ENCODE measurements at places on chromosomes 11 and 22. TPM values are rescaled to one million over a fixed set of nuclear protein-coding genes. Genes with fewer than 3 reads are reported as not detected.
A peak's percentile ranks its signal among the peaks of the same experiment; 100 is the strongest.

DNA sequence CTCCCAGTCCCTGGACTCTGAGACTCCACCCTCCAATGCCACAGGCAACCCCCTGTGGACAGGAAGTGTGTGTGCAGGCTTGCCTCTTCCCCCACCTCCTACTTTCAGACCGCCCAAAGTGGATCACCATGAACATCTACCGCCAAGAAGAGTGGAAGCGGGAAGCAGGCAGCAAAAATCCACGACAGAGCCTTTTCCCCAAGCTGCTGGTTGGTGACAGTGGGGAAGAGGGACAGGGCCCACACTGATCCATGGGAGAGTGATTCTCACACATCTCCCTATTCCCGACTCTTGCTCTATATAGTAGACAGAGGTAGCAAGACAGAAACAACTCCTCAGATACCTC, 53.4 kb upstream of the SPATA19 start:
- peaks cover 31% of the 10 kb centered on the region for H3K4me1 ChIP-seq
- DNase-seq = no peak
- no peak overlapping the region for H3K27ac ChIP-seq
- no peak overlapping the region for H3K4me3 ChIP-seq

Gene FAM227A
- 2.5 TPM for total RNA-seq

Gene NAV2
- 15.6 TPM for total RNA-seq

GRCh38 chr11:75570559-75571139, 8.6 kb downstream of the SERPINH1 start:
- H3K4me3 ChIP-seq = peak overlapping the region; percentile 79
- H3K27me3 ChIP-seq = peaks cover 12% of the 10 kb centered on the region
- H3K27ac ChIP-seq = peak overlapping the region; percentile 86
- H3K4me1 ChIP-seq = peaks cover 35% of the 10 kb centered on the region
- peaks cover 48% of the 10 kb centered on the region for H3K36me3 ChIP-seq
- DNase-seq = peak; percentile 36

Gene RASSF10
- 17.5 TPM for total RNA-seq

DNA sequence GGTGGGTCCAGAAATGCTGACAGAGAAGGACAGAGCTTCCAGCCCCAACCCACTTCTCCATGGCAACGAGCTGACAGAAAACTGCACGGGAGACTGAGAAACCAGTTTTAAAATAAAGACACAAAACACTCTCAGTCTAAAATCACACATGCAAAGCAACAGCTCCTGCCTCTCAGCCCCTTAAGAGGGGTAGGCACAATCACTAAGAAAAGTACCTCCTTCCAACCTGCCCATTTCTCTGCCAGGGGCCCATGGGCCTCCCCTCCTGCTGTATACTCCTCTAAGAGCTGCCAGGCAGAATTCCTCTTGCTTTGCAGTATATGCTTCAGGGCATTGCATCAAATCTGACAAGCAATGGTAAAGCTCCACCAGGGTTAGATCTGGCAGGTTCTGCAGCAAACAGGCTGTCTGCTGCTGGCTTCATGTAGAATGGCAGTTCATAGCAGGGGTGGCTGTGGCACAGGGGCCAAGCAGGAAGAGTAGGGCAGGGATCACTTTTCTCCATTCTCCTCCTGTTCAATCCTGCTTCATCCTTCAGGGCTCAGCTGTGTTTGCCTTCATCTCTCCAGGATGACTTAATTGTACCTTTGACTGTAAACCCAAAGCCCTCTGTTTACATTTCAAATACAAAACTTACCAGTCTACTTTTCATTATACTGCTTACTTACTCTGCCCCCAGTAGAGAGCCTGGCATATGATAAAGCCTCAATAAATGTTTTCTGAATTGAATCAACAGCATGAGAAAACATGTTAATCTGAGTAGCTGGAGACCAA, 77.7 kb downstream of the KCNC1 start:
- H3K27ac ChIP-seq = no peak overlapping the region
- no peaks in the 10 kb centered on the region for H3K36me3 ChIP-seq
- H3K4me3 ChIP-seq = no peak overlapping the region
- DNase-seq = no peak

- peaks cover 10% of the 10 kb centered on the region for H3K36me3 ChIP-seq
- H3K27ac ChIP-seq = no peak overlapping the region
- no peaks in the 10 kb centered on the region for H3K4me1 ChIP-seq
- no peak overlapping the region for H3K4me3 ChIP-seq
These were observed 20.4 kb downstream of the FCHSD2 start for GRCh38 chr11:73121692-73122091.

- no peak for DNase-seq
- peaks cover 10% of the 10 kb centered on the region for H3K27me3 ChIP-seq
- H3K27ac ChIP-seq = no peak overlapping the region
- peaks cover 8% of the 10 kb centered on the region for H3K36me3 ChIP-seq
- H3K4me1 ChIP-seq = no peaks in the 10 kb centered on the region
These were observed 8.4 kb downstream of the SLC29A2 start for GRCh38 chr11:66363187-66363601.

Gene NDUFS8
- 144 TPM for total RNA-seq

DNA sequence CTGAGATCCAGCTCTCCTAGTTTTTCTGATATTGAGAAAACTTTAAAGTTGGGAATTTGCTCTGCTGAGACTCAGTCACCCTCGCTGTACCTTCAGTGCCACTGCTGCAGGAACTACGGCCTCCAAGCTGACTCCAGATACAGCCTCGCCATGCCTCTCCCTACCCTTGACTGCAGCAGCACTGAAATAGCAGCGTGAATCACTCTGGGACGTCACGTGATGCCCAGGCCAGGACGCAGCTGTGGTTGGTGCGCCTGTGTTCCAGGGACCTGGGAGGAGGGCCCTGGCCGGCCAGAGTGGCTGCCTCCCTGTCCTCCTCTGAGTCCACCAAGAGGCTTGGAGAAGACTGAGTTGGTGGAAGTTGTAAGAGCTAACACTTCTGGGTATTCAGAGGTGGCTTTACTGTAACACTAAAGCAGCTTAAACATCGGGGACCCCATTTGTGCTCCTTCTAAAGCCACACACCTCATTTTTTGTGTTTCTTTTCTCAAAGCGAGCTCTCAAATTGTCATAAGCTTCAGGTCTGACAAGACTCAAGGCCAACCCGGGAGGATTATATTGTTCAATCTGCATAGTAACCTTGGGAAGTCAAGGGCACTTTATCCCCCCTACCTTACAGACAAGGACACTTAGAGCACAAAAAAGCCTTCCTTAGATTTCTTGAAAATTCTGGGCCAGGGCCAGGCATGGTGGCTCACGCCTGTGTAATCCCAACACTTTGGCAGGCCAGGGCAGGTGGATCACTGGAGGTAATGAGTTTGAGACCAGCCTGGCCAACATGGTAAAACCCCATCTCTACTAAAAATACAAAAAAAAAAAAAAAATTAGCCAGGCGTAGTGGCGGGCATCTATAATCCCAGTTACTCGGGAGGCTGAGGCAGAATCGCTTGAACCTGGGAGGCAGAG, 4.2 kb upstream of the STIP1 start:
- DNase-seq = peak; percentile 55
- peak overlapping the region; percentile 52 for H3K27ac ChIP-seq
- H3K4me3 ChIP-seq = no peak overlapping the region
- peaks cover 8% of the 10 kb centered on the region for H3K4me1 ChIP-seq
- peaks cover 13% of the 10 kb centered on the region for H3K27me3 ChIP-seq

Gene PRDM11
- total RNA-seq = 16.0 TPM

DNA sequence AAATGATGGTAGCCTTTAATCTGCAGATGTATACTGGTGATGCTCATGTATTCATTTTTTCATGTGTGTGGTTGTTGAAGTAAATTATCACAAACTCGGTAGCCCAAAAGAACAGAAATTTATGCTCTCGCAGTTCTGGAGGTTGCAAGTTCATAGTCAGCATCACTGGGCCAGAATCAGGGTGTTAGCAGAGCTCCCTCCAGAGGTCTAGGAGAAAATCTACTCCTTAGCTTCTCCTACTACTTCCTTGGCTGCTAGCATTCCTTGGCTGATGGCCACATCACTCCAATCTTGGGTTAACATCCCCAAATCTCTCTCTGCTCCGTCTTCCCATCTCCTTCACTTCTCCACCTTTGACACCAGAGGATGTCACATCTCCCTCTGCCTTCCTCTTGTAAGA, 45.3 kb upstream of the GALNT18 start:
- peaks cover 5% of the 10 kb centered on the region for H3K36me3 ChIP-seq
- peaks cover 32% of the 10 kb centered on the region for H3K4me1 ChIP-seq
- H3K4me3 ChIP-seq = peak overlapping the region; percentile 20

DNA sequence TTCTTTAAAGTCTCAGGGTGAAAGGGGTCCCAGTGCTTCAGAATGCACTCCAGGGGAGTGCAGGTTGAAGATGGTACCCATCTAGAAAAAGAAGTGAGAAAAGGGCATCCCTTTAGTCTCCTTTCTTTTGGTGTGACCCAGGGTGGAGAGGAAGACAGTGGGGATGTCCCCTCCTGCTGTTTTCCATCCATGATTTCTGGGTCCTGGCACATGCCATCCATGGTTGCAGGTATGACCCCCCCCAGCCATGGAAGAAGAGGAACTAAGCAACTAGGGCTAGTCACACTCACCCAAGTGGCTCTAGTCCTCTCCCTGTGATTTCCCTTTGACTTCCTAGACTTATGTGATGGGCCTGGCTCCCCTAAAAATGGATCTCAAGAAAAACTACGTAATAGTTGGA, 15.9 kb upstream of the EI24 start:
- H3K27ac ChIP-seq = no peak overlapping the region
- DNase-seq = no peak
- peaks cover 2% of the 10 kb centered on the region for H3K27me3 ChIP-seq
- H3K36me3 ChIP-seq = peaks cover 24% of the 10 kb centered on the region
- H3K4me1 ChIP-seq = no peaks in the 10 kb centered on the region

- no peak overlapping the region for H3K27ac ChIP-seq
- peaks cover 14% of the 10 kb centered on the region for H3K36me3 ChIP-seq
- H3K27me3 ChIP-seq = no peaks in the 10 kb centered on the region
- peak; percentile 6 for DNase-seq
- H3K4me3 ChIP-seq = no peak overlapping the region
- peaks cover 28% of the 10 kb centered on the region for H3K4me1 ChIP-seq
These were observed 68.2 kb downstream of the USP35 start for GRCh38 chr11:78256962-78257361.

DNA sequence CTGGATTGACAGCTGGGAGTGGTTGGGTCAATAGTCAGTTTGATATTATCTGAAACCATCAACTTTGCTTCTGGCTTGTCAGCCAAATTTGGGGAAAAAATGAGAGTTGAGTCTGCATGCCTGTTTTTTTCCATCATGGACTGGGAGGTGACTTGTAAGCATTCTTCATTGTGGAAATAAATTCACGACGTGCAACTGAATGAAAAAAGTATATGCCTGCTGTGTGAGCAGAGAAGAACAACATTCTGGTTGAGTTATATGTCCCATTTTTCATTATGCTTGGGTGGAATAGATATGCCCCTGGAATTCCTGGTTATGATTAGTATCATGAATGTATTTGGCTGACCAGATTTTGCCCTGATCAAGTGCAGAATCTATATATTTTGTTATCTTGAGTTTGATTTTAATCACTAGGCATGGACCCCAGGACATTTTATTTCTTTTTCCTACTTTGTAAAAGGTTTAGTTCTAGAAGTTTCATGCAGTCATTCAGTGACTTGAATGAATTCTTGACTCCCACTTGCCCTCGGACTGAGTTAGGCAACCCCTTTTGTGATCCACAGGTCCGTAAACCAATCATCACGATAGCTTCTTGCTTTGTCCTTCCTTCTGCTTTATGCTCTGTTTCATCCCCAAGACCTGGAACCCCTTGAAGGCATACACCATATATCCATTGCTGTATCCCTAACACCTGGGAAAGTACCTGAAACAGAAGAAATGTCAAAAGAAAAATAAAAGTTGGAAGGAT, 205.8 kb downstream of the NAV2 start:
- H3K27me3 ChIP-seq = peaks cover 5% of the 10 kb centered on the region
- no peak overlapping the region for H3K27ac ChIP-seq
- no peak for DNase-seq
- H3K4me1 ChIP-seq = no peaks in the 10 kb centered on the region
- H3K36me3 ChIP-seq = no peaks in the 10 kb centered on the region

- no peak overlapping the region for H3K27ac ChIP-seq
- no peak for DNase-seq
- H3K4me1 ChIP-seq = no peaks in the 10 kb centered on the region
These were observed 30.9 kb downstream of the MACROD1 start for GRCh38 chr11:64134963-64135362.

DNA sequence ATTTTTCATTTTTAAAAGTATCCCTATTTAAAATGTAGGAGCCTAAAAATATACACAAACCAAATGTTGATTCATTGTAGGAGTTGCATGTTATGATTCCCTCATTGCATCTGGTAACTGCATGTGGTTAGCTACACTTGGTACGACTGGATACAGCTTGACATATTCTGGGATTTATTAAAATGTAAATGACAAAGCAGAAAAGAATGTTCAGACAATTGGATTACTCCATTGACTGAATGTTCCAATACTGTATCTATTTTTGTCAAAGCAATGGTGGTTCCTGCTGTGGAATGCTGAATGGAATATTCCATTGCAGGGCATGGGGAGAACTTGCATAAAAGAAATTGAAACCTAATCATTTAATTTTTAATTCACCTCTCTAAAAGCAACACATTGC, 30.8 kb downstream of the BLID start:
- DNase-seq = no peak
- peaks cover 6% of the 10 kb centered on the region for H3K36me3 ChIP-seq
- H3K4me3 ChIP-seq = no peak overlapping the region

DNA sequence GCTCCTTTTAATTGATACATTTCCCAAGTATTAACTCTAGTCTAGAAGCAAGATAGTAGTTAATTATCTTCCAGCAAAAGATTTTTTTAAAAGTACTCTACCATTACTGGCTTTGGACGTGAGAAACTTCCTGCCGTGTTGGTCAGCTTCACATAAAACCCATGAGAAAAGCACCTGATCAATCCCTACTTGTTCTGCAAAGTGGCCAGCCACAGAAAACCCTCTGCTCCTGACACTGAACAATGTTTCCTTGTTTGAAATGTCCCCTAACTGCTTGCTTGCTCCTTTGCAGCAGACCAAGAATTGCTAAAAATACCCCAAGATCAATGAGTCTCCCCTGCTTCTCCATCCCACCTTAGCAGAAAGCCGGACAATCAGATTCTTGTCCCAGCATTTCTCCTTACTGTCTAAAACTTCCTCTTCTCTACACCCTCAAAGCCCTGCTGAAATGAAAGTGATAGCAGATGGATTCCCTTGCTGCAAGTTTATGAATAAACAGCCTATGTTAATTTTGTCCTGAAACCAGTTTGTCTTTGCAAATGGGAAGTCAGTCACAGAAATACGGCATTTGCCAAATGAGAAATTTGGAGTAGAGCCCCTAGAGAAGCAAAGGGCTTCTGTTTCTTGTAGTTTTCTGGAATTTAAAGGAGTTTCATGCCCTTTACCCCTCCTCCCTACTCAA, 207.1 kb upstream of the ARHGAP20 start:
- DNase-seq = no peak
- H3K27ac ChIP-seq = no peak overlapping the region
- H3K4me3 ChIP-seq = no peak overlapping the region
- H3K4me1 ChIP-seq = no peaks in the 10 kb centered on the region
- no peaks in the 10 kb centered on the region for H3K36me3 ChIP-seq

- H3K4me1 ChIP-seq = no peaks in the 10 kb centered on the region
- H3K27me3 ChIP-seq = no peaks in the 10 kb centered on the region
- no peak overlapping the region for H3K4me3 ChIP-seq
- DNase-seq = no peak
- no peak overlapping the region for H3K27ac ChIP-seq
These were observed 1082.0 kb upstream of the CNTN5 start for GRCh38 chr11:97938789-97939188.

Gene LRRC56
- 2.6 TPM for total RNA-seq
